ENCODE measurements at places on chromosomes 7 and 10.

- no peak for DNase-seq
Measured at GRCh38 chr10:127189226-127189625, 7.2 kb downstream of the INSYN2A start.

- no peak for DNase-seq
Measured at GRCh38 chr7:155059703-155060102, 10.4 kb upstream of the HTR5A start.

- no peak for DNase-seq
Measured at GRCh38 chr10:133565441-133566294, at the start of gene SYCE1. TSS of gene SYCE1 (minus strand) at chr10:133565583. CDS start at chr10:133565529, 54 bp downstream.

GRCh38 chr10:125134916-125135770 is 25.2 kb downstream of the CTBP2 start:
- DNase-seq, result no peak

- DNase-seq, result no peak
Measured at GRCh38 chr7:139777948-139778841, at the start of gene HIPK2. TSS of gene HIPK2 (minus strand) at chr7:139777998. CDS start at chr7:139777623, 375 bp downstream.

- no peak for DNase-seq
Measured at GRCh38 chr10:95242581-95243317, 48.1 kb downstream of the PDLIM1 start.

- DNase-seq, result no peak
Measured at GRCh38 chr10:13414855-13415254, 66.8 kb upstream of the SEPHS1 start.

DNA sequence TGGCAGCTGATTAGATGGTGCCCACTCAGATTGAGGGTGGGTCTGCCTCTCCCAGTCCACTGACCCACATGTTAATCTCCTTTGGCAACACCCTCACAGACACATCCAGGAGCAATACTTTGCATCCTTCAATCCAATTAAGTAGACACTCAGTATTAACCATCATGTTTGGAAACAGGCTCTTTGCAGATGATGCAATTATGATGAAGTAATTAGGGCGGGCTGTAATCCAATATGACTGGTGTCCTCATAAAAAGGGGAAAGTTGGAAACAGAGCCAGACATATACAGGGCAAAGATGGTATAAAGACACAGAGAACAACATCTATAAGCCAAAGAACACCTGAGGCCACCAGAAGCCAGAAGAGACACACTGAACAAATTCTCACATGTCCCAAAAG is 658.6 kb downstream of the CCSER2 start:
- DNase-seq, result no peak

- no peak for DNase-seq
Measured at GRCh38 chr10:5361966-5362365, 2.8 kb upstream of the UCN3 start.

- DNase-seq, result no peak
Measured at GRCh38 chr7:139820089-139820488, 9.0 kb upstream of the TBXAS1 start.

DNA sequence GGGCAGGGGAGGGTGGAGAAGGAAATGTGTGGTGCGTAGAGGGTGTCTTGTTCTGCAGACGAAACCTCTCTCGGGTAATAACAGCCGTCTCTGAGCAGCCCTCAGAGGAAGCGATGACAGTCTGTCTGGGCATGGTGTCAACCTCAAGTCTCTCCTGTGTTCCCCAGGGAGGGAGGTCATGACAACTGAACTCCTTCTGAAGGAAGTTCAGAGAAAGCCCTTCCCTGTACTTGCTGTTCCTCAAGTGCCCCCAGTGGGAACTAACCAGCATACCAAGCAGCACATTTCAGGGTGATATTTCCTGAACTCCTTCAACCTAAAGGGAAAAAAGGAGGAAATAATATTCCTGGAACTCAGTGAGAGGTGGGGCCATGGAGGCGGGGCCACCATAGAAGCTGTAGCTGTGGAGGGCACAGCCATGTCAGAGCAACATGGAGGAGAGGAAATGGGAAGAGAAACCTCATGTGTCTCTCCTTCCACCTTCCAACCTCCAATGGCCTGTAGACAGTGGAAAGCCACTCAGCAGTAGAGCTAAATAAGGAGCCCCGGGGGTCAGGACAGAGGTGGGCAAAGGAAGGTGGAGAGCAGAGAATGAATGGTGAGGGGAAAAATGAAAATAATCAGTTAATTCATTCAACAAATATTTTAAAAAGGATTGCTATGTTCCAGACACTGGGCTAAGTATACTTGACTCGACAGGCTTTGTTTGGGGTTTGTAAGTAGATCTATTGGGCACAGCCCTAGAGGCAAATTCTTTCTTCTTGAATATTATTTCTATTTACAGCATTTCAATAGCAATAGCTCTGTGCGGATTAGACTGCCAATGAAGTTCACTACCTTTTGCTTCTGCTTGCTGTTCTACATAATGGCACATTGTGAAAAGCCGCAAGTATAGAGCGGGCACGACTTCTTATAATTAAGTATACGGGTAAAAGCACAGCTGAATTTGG is 61.0 kb upstream of the AOAH start:
- DNase-seq, result peak; percentile 68

DNA sequence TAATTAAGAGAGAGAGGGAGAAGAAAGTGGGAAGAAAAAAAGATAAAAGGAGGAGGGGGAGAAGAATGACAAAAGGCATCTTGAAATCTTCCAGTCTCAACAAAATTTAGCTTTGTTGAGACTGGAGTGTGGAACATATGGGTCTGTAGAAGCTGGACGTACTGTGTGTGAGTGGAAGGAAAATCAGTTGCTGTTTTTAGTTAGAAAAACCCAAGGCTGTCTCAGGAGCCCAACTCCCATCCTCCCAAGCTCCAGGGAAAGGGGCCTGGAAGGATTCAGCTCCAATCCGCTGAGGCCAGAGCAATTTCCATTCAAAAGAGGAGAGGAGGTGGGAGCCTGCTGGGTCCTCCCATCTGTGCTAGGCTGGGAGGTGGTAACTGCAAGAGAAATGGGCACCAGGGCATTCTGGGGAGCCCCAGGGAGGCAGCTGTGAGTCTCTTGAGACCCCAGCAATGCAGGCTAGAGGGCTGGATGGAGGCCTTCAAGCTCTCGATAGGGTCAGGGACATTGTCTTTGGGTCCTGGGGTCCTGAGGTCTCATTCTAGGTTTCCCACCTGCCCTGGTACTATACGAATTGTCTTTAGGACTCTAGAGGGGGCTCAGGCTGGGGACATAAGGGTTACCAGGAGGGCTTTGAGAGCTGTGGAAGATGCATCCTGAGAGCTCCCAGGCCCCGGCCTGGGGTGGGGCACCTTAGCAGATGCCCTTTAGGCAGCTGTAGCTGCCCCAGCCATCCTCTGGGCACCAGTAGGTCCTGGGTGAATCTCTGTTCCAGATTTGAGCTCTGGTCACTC is 21.4 kb downstream of the ADCYAP1R1 start:
- DNase-seq, result no peak

- DNase-seq, result peak; percentile 68
Measured at GRCh38 chr7:5704534-5704922, 76.9 kb downstream of the RNF216 start.
